ENCODE measurements at places on chromosomes 6 and 20. TPM values are rescaled to one million over a fixed set of nuclear protein-coding genes. Genes with fewer than 3 reads are reported as not detected.

Gene HLA-DQA1
- total RNA-seq: not detected

Gene MCM8
- 3.3 TPM for total RNA-seq

Gene SSTR4
- not detected for total RNA-seq

Gene CAP2
- total RNA-seq: 0.87 TPM

Gene ZC2HC1B
- not detected for total RNA-seq

Gene SLC24A3
- under 0.01 TPM for total RNA-seq

Gene PSMB9
- total RNA-seq: 24.8 TPM

DNA sequence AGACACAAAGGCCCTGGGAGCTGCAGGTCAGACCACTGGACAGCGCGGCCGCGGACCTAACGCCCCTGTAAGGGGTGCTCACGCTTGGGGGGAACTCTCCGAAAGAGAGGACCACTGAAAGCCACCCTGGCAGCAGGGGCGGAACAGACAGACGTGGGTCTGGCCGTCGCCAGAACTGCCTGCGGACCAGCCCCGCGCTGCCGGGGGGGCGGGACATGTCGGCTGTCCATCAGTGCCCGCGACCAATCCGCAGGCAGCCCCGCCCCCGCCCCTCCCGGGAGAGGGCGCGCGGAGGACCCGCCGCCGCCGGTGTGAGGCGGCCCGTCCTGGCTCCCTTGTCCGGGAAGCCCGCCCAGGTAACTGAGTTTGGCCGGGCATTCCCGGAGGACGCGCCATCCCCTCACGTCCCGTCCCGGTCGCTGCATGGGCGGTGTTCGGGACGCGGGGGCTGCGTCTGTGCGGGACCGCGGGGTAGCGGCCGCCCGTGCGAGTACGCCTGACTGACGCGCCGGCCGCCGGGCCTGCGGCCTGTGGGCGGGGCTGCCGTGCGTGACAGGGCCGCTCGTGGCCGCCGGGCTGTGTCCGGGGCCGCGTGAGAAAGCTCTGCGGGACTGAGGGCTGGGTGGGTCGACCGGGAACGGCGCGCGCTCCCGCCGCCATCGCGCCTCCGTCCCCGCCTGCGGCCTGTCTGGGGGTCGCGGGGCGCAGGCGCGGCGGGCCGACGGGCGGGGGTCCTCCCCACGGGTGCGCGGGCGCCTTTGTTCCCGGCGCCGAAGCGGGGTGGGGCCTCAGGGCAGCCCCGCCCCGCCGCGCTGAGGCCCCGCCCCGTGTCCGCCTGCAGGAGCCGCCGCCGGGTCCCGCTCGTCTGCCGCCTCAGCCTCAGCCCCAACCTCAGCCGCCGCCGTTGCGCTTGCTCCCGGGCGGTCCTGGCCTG, at the start of gene PLCG1:
PLCG1 (plus strand) TSS at position 864 of the 934 bp plus-strand sequence. CDS start 99 bp downstream, outside the sequence.
- peak; percentile 87 for DNase-seq

GRCh38 chr6:53189554-53189953, 40.9 kb upstream of the GCM1 start:
- DNase-seq: no peak

DNA sequence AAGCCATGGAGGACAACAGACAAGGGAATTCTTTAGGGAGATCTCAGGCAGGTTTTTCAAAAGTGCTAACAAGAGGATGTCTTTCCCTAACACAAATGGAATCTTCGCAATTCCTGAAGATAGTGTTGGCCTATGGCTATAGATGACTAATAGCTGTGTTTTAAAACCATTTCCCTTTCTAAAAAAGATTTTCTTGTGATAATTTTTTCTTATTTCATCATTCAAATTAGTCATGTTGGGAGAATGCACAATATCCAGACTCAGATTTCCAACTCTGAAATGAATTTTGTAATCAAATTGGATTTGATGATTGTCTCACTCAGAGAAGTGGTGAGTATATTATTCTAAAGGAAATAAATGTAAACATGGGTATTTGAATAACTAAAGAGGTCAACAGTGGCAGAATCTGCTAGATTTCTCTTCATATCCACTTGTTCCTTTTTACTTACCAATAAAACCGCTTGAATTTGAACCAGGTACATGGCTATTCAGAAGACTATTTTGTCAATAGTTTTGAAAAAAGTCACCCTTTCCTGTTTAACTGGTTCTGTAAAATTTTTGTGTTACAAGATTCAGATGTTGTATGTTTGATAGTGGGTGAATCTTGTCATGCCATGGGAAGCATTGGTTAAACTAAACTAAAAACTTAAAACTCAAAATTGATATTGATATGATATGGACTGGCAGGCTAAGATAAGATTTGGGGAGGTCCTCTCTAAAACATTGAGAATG, 1223.7 kb upstream of the EYS start:
- DNase-seq: no peak

DNA sequence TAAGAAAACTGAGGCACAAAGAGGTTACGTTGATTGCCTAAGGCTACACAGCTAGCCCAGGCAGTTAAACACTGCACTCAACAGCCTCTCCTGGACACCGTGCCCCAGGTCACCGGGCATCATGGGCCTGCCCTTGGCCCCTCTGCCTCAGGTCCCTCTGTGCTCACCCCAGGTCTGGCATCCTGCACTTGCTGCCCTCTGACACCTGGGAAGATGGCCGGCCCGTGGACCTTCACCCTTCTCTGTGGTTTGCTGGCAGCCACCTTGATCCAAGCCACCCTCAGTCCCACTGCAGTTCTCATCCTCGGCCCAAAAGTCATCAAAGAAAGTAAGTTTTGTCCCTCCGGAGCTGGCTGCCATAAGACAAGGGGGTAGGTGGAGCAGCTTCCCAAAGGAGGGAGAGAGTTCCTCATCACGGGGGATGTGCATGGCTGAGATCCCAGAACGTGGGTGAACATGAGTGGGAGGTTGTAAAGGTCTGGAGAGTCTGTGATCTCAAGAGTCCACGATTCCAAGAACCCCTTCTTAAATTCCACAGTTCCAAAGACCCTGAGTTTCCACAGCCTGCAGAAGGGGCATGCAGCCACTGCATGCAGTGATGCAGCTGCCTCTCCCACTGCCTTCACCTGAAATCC, 3.0 kb downstream of the BPIFB1 start:
- no peak for DNase-seq

DNA sequence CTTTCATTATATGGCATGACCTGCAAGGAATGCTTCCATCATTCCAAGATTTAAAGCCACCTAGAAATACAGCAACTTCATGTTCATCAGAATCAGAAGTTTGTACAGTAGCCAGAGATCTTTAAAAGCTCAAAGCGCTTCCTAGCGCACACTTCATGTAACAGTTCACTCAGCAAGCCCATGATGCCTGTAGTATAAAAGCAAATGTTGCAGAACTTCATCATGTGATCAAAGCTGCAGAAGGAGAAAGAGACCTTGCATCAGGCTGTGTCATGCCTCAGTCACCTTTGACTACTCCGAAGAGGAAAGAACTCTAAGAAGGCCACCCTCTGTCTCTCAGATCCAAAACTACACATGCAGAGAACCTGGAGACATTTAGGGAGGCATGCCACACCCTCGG, 78.5 kb downstream of the AGPAT4 start:
- no peak for DNase-seq

DNA sequence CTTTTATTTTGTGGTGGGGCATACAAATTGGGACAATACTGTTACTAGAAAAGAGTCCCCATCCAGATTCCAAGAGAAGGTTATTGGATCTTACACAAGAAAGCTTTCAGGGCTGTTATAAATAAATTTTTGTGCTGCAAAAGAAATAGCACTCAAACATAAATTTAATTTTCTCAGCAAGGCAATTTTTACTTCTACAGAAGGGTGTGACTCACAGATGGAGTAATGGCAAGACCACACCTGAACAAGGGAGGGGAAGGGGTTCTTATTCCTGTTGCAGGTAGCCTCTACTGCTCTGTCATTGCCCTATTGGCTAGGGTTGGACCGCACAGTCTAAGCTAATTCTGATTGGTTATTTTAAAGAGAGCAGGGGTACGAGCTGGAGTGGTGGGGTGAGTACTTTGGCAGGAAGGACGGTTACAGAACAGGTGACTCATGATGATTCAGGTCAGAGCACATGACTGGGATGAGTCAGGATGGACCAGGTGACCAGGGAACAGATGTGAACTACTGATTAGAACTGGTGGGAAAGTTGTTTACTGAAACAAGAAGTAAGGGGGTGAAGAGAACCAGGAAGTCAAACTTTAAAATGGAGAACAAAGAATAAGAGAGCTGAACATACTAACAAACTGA, 41.1 kb downstream of the CNR1 start:
- no peak for DNase-seq

DNA sequence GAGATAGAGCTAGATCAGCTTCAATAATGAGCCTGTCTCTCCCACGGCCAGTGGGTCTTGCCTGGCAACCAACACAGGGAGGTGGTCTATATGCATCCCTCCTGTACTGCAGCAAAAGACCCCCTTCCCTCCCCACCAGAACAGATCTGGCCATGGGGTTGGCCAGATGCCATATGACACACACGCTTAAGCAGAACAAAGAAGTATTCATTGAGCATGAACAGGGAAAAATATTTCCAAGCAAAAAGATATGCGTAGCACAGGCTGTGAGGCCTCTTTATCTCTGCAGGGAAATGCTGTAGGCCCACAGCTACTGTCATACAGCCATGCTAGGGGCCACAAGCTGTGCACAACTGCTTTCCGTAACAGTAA, 73.4 kb upstream of the NRSN1 start:
- DNase-seq: no peak

DNA sequence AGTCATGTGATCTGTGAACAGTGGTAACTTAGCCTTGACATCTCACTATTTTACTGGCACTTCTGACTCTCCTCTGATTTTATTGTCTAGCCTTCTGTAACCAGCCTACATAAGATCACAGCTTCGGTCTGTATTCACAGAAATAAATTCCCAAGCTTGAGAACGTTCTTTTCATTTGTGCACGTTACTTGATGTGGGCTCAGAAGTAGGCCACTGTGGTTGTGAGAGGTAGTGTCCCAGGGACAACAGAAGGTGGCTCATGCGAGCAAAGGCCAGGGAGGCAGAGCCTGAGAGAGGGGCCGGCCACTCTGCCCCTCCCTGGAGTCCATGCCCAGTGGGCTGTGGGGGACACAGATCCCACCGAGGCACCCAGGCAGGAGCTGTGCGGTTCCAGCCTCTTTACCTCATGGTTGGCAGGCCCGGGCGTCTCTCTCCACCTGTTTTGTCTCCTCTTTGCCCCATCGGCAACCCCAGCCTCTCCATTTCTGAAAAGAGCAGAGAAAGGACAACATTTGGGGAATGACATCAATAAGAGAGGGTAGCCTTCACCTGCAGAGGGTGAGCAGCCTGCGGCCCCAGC, 207.5 kb upstream of the CST7 start:
- no peak for DNase-seq

DNA sequence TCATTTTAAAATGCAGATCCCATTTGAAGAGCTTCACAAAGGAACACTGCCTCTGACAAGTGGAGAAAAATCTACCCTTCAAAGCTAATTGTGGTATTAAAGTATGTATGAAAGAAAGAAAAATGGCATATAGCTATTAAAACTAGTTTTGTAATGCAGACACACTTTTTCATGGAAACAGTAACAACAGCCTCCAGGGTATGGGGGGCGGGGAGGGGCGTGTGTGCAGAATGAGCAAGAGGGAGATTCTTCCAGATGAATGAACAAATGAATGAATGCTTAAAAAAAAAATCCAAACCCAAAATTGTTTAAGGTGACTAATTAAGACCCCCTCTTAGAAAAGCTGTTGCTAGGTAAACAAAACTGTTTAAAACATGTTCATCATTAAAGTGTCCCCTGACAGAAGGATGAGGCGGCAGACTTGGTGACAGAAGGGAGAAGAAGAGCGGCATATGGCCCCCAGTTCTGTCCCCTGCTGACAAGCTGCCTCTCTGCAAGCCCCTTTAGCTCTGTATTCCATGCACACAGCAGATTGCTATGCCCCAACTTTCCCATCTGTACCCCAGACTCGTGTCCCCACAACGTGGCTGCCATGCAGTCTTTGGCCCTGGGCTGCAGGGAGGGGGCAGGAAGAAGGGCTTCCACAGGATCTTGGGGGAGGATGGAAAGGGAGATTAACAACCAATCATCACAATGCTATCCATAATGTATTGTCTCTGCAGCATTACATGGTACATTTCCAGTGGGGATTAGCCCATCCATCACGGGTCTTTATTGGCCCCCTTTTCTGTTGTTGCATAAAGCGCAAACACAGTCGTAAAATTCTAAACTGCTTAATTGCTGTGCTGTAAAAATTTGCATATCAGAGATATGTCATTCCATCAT, 108.4 kb upstream of the OLIG3 start:
- no peak for DNase-seq

GRCh38 chr6:1913577-1913976, 303.9 kb downstream of the FOXC1 start:
- no peak for DNase-seq

DNA sequence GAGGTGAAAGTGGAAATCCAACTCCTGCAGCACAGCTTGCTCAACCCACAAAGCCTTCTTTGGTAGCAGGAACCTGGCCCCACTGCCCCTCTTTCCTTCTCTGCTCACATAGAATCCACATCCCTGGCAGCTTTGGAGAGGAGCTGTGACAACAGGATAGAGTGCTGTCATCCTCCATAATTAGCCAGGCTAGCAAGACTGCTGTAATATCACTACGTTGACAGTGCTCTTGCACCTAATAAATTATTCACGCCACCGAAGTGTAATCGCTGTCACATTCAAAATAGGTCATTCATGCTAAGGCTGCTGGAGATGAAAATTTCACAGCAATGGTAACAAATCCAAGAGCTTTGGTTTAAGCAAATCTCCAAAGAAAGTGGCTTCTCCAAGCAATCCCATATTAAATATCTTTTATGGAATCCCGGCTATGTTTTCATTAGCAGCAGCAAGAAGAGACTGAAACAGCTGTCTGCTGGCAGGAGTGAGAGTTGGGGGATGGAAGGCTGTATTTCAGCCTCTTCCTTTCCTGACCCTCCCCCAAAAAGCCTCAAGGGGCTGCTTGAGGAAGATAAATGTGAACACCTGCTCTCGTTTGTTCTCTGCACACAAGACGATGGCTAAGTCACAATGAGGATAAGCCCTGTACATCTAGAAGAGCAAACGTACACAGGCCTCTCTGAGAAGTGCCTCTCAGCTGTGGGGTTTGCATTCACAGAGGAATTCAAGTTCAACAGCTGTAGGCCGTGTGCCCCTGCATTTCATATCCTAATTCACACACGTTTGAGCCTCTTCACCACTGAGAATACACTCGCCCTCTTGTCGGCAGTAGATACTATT, 16.5 kb downstream of the RIPOR2 start:
- DNase-seq: no peak

- no peak for DNase-seq
Measured at GRCh38 chr6:38498805-38499445, 140.8 kb downstream of the BTBD9 start.

GRCh38 chr20:52054123-52054522, 137.5 kb downstream of the ZFP64 start:
- DNase-seq: no peak

DNA sequence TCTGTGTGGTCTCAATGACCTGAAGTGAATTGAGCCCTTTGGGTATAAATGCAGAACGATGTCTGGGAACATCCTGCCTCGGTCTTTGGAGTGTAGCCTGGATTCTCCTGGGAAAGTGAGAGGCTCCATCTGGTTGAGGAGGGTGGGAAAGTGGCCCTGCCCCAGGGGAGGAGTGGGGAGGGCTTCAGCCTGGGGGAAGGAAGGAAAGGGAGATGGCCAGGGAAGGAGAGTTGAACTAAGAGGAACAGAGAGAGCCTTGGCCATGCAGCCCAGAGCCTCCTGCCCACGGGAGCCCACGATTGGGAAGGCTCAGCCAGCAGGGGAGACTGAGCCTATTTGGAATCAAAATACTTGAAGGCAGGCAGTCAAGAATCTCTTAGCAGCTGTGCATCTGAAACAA, 2.3 kb upstream of the EPB41L1 start:
- DNase-seq: no peak

GRCh38 chr6:145233955-145234354, 501.4 kb downstream of the EPM2A start:
- no peak for DNase-seq

All from lung microvascular endothelial cell (primary cell).